ENCODE measurements at places on chromosomes 4 and X. TPM values are rescaled to one million over a fixed set of nuclear protein-coding genes. Genes with fewer than 3 reads are reported as not detected.

RGN gene
- 4.7 TPM for total RNA-seq

NUDT6 gene
- total RNA-seq = 3.2 TPM

BANK1 gene
- 0.30 TPM for total RNA-seq

GPR34 gene
- total RNA-seq = 0.07 TPM
